Activated naive CD8-positive, alpha-beta T cell treated with anti-CD3 and anti-CD28 coated beads, Interleukin-2, amount 10 ng/mL, durations not matched to agents 7 days and 5 days (primary cell): ENCODE measurements at places on chromosomes 6 and 20.

DNA sequence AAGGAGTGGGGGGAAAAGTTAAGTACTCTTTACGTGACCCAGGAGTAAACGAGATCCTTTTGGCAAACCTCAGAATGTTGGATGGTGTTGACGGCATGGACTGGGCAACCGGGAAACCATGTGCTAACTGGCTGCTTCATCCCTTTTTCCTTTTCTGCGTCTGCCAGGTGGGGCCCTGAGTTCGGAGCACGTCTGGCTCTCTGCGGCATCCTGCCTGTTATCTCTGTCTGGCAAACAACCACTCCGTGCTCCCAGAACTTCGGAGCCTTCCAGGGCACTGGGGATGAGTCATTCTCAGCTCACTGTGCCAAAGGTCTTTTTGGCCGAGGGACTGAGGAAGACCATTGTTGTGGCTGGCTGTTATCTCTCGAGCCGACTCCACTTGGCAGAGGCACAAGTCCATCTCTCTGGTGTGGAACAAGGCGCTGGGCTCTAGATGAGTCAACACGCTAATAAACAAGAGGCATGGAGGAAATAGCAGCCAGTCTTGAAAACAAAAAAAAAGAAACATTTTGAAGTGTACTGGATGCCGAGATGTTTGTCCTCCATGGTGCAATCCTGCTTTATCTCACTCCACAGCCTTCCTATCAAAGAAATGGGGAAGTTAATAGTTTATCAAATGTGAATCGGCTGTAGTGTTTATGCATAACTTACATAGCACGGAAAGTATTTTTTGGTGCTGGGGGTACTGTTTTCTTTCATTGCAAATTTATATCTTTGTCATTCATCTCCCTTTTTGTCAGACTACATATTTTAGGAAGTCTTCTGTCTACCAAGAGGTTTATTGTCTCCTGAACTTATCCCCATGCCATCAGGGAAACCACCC, 64.6 kb upstream of the TXNDC5 start:
- peaks cover 16% of the 10 kb centered on the region for H3K27me3 ChIP-seq
- H3K4me3 ChIP-seq, result no peak overlapping the region
- DNase-seq, result no peak
- peaks cover 7% of the 10 kb centered on the region for H3K4me1 ChIP-seq

DNA sequence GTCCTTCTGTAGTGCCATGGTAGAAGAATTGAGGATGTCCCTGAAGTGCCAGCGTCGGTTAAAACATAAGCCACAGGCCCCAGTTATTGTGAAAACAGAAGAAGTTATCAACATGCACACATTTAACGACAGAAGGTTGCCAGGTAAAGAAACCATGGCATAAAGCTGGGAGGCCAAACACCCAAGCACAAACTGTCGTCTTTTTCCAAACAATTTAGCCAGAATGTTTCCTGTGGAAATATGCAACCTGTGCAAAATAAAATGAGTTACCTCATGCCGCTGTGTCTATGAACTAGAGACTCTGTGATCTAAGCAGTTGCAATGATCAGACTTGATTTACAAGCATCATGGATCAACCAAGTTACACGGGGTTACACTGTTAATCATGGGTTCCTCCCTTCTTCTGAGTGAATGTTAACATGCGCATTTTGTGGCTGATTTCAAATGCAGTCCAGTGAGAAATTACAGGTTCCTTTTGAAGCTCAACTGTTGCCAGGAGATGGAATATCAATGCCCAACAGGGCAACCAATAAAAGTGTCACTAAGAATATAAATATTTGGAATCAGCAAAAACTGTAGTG, 674.9 kb downstream of the GRIK2 start:
- DNase-seq, result no peak
- no peaks in the 10 kb centered on the region for H3K4me1 ChIP-seq

DNA sequence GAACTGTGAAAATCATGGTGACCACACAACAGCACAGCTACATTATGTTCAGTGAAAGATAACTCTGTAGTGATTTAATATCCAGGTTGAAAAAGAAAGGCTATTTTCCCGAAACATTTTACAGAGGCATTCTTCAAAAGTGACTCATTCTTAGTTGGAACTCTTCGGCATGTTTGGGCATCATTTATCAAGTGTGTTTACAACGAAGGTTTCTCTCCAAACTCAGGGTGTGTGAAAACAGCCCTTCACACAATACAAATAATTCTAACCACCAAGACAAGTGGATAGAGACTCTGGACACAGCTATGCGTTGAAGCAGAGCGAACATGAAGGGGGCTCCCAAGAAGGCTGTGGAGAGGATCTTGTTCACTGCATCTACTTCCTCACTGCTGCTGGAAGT, 57.6 kb downstream of the CBLN4 start:
- no peak for DNase-seq
- no peak overlapping the region for H3K4me3 ChIP-seq
- H3K4me1 ChIP-seq, result no peaks in the 10 kb centered on the region
- no peak overlapping the region for H3K27ac ChIP-seq
- H3K36me3 ChIP-seq, result no peaks in the 10 kb centered on the region

DNA sequence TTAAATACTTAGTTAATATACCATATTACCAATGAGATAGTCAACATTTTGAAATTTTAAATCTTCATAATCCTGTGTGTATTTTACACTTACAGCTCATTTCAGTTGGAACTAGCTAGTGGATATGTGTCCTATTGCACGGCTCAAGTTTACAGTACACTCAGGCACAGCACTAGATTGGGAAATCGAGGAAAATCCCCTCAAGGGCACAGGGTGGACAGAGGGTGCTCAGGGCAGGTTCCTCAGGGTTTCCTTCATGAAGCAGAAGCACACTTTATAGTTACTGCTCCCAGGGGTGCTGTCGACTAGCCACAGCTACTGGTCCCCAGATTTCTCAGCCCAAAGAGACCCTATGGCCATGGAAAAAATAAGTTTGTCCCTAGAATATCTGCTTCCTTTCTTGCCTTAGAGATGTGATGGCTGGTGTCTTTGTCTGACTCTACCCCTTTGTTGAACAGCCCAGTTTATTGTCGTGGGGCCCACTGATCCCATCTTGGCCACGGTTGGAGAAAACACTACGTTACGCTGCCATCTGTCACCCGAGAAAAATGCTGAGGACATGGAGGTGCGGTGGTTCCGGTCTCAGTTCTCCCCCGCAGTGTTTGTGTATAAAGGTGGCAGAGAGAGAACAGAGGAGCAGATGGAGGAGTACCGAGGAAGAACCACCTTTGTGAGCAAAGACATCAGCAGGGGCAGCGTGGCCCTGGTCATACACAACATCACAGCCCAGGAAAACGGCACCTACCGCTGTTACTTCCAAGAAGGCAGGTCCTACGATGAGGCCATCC, 1.5 kb downstream of the BTN2A1 start:
- peaks cover 49% of the 10 kb centered on the region for H3K4me1 ChIP-seq
- peak overlapping the region; percentile 74 for H3K27ac ChIP-seq
- DNase-seq, result no peak
- peak overlapping the region; percentile 76 for H3K4me3 ChIP-seq

GRCh38 chr6:127518191-127518709, 885 bp downstream of the MTCL3 start:
- peaks cover 38% of the 10 kb centered on the region for H3K27me3 ChIP-seq
- H3K4me3 ChIP-seq, result peak overlapping the region; percentile 75
- H3K36me3 ChIP-seq, result peaks cover 2% of the 10 kb centered on the region
- DNase-seq, result no peak

- no peak for DNase-seq
- H3K4me3 ChIP-seq, result no peak overlapping the region
- H3K27me3 ChIP-seq, result peaks cover 4% of the 10 kb centered on the region
- peaks cover 41% of the 10 kb centered on the region for H3K4me1 ChIP-seq
- H3K27ac ChIP-seq, result no peak overlapping the region
Measured at GRCh38 chr20:49671433-49671832, 42.2 kb downstream of the B4GALT5 start.

DNA sequence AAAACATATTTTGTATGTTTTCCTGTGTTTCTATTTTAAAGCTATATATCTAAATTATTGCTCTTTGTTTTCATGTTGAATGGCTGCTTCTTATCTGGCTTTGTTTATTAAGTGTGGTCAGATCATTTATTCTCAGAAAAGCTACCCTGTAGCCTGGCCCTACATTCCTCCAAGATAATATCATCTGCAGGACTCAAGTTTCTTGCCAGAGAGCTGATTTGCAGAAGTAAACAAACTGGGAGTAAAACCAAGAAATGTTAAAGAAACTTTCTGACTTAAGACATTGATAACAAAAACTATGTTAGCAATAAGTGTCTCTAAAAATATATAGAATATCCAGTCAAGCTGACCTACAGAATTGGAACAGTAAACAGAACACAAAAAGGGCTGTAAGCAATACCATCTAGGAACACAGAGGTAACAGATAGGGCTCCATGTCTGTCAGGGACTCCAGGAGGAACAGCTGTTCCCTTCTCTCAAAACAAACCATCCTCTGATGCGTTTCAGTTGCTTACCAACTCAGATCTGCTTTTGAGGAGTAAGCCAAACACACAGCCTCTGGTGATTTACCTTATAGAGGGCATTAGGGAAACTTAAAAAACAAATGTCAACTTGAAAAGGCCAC, 17.5 kb upstream of the CEP85L start:
- H3K27ac ChIP-seq, result no peak overlapping the region
- peaks cover 40% of the 10 kb centered on the region for H3K4me1 ChIP-seq
- no peaks in the 10 kb centered on the region for H3K27me3 ChIP-seq
- peaks cover 31% of the 10 kb centered on the region for H3K36me3 ChIP-seq

GRCh38 chr6:109088995-109089394, 5.7 kb downstream of the SESN1 start:
- no peak overlapping the region for H3K27ac ChIP-seq
- H3K27me3 ChIP-seq, result no peaks in the 10 kb centered on the region
- H3K4me1 ChIP-seq, result peaks cover 31% of the 10 kb centered on the region
- H3K4me3 ChIP-seq, result no peak overlapping the region
- DNase-seq, result no peak

DNA sequence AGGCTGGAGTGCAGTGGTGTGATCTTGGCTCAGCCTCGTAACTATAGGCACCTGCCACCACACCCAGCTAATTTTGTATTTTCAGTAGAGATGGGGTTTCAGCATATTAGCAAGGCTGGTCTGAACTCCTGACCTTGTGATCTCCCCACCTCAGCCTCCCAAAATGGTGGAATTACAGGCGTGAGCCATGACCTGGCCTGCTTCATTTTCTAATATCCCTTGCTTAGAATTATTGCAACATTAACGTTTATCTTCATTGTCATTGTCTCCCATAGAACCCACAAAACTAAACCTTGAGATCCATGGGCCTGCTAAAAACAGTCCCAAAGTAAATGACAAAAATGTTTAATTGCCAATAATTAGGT, 6.1 kb downstream of the EEF1A1 start:
- H3K27ac ChIP-seq, result peak overlapping the region; percentile 21
- peaks cover 40% of the 10 kb centered on the region for H3K4me1 ChIP-seq
- DNase-seq, result no peak
- H3K27me3 ChIP-seq, result no peaks in the 10 kb centered on the region
- H3K4me3 ChIP-seq, result no peak overlapping the region
- peaks cover 40% of the 10 kb centered on the region for H3K36me3 ChIP-seq

GRCh38 chr20:22652681-22653588, 68.6 kb upstream of the FOXA2 start:
- DNase-seq, result no peak
- no peaks in the 10 kb centered on the region for H3K4me1 ChIP-seq
- no peak overlapping the region for H3K4me3 ChIP-seq
- H3K36me3 ChIP-seq, result no peaks in the 10 kb centered on the region
- no peak overlapping the region for H3K27ac ChIP-seq

DNA sequence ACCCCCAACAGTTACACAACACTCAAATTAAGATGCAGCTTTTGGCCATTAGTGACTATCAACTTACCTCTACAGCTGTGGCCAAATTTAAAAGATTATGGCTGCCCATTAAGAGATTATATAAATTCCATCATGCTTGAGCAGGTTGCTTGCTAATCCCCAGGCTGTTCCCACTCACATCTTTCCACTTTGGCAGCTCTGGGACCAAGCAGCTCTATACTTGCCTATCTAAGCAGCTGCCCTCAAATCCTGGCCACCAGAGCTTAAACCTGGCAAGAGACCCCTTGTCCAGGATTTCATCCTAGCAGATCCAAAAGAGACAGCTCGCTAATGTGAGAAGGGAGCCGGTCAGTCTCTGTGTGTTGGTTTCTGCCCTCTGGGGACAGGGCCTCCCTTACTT, 127.9 kb downstream of the SLC23A2 start:
- no peak overlapping the region for H3K27ac ChIP-seq
- no peak overlapping the region for H3K4me3 ChIP-seq
- no peak for DNase-seq
- peaks cover 9% of the 10 kb centered on the region for H3K36me3 ChIP-seq
- peaks cover 1% of the 10 kb centered on the region for H3K4me1 ChIP-seq
- H3K27me3 ChIP-seq, result no peaks in the 10 kb centered on the region

GRCh38 chr20:18571578-18571977, 4.3 kb downstream of the SMIM26 start:
- no peaks in the 10 kb centered on the region for H3K27me3 ChIP-seq
- no peak for DNase-seq
- H3K36me3 ChIP-seq, result peaks cover 29% of the 10 kb centered on the region
- no peak overlapping the region for H3K4me3 ChIP-seq

DNA sequence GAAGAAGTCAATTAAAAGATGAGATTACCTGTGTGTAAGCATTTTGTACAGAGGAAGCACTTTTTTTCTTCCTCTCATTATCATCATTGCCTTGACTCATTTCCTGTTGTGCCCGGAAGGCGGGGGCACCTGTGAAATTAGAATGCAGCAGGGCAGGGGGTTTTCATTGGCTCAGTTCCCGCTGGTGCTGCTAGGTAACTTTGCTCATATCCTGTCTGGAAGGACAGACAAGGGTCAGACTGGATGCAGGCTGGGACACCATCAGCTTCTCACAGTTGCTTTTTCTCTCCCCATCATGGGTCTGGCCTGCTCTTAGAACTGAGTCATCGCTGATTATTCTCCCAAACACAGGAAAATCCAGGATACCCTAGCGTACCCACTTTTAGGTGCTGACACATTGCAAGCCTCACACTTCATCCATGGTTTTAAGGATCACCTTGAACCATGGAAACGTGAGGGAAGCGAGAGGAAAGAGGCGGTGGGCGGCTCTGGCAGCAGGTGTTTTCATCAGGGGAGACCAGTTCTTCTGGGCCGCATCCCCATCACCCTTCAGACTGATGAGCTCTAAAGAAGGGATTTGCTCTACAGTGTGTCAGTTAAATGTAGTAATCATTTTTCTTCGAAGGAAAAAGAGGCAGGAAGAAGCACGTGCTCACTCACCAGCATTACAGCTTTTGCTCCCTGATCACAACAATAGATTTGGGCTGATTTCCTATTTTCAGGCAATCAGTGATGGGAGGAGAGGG, 195.7 kb upstream of the SASH1 start:
- H3K4me3 ChIP-seq, result no peak overlapping the region
- H3K4me1 ChIP-seq, result peaks cover 9% of the 10 kb centered on the region
- no peaks in the 10 kb centered on the region for H3K36me3 ChIP-seq
- DNase-seq, result no peak

GRCh38 chr20:18265441-18265840, 22.9 kb upstream of the ZNF133 start:
- H3K27ac ChIP-seq, result no peak overlapping the region
- no peaks in the 10 kb centered on the region for H3K36me3 ChIP-seq
- H3K27me3 ChIP-seq, result peaks cover 35% of the 10 kb centered on the region
- no peak for DNase-seq

GRCh38 chr6:147654103-147654845, 145.8 kb downstream of the SAMD5 start:
- no peak overlapping the region for H3K27ac ChIP-seq
- peaks cover 3% of the 10 kb centered on the region for H3K27me3 ChIP-seq
- H3K4me1 ChIP-seq, result no peaks in the 10 kb centered on the region
- DNase-seq, result no peak
- no peaks in the 10 kb centered on the region for H3K36me3 ChIP-seq
